ENCODE measurements at places on chromosomes 11 and 22.

GRCh38 chr11:63489879-63490278 is 1.1 kb downstream of the PLAAT5 start:
- no peak for DNase-seq

- DNase-seq, result no peak
These were observed 22.5 kb downstream of the COMMD9 start for GRCh38 chr11:36266767-36267166.

DNA sequence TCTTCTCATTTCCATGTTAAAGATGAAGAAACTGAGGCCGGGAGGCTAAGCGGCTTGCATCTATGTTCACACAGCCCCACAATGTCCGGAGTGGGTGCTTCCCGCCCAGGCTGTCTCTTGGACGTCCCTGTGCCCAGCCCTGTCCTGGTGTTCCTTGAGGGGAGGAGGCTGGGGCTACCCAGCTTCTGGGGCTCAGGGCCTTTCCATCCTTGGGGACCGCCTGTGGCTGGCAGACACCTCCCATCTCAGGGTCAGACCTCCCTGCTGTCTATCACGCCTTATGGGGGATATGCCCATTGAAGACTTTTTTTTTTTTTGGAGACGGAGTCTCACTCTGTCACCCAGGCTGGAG is 95.5 kb downstream of the WNT7B start:
- no peak for DNase-seq

DNA sequence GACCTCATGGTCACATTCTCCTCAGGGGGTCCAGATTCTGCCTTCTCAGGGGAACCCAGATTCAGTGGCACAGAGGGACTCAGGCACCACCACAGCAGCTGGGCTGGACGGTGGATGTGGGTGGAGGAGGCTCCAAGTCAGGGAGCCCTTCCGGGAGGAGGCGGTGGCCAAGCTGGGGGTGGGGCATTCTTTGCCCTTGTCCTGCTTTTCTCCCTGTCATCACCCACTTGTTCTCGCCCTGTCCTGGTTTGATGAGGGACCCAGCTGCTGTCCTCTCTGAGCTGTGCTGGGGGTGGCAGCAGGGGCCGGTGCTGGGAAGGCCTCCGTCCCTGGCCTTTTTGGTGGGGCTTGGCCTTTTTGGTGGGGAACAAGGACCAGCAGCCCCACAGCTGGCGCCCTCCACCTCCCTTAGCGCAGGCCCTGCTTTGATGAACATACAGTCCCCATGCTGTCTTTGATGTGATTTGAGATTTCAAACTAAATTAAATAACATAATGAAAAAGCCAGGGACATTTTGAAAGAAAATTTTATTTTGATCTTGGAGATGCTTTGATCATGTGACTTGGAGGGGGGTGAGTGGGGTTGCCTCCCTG is 1168.2 kb downstream of the BRD1 start:
- no peak for DNase-seq

- peak; percentile 93 for DNase-seq
These were observed 19.2 kb upstream of the TALDO1 start for GRCh38 chr11:727859-728748.

DNA sequence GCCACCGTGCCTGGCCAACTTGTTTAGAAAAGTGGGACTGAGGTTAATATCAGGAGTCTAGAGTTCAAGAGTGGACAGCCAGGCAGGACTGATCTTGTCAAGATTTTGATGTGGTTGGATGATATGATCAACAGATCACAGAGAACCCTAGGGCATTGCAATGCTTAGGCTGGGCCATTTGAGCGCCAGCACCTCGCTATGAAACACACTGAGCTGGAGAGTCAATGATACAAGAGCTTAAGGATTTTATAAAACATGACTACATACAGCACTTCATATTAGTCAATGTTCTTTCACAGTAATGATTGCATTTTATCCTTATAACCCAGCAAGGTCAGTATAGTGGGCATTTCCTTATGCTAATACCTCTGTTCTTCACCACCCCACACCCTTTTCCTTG is 15.4 kb upstream of the PEX26 start:
- DNase-seq, result no peak

DNA sequence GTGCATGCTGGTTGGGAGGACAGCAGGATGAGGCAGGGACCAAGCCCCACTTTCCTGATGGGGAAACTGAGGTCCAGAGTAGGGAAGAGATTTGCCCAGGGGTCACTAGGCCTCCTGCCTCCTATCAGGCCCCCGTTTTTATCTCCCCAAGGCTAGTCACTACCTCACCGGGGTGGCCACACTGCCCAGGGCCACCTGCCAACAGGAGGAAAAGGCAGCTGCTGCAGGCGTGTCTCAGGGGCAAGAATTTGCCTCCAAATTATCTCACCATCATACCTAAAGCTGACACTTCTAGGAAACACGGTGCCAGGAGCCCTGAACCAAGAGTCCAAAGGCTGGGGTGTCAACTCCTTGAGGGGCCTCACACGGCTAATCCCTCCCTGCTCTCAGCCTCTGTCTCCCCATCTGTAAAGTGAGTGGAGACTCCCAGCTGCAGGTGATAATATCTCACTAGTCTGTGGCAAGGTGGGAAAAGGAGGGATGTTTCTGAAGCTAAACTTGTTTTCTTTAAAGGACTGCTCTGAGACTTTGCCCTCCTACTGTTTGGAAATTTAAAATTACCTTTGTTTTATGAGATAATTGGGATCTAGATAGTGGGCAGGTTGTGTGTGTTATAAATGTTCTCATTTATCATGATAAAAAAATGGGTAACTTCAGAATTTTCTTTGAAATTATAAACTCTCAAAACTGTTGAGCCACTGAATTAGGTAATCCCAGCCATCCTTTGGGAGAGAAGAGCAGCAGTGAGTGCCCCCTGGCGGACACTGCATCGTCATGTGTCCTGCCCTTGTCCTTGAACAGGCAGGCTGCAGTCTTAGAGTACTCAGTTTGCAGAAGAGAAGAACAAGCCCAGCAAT is 60.0 kb downstream of the MYO7A start:
- peak; percentile 48 for DNase-seq

DNA sequence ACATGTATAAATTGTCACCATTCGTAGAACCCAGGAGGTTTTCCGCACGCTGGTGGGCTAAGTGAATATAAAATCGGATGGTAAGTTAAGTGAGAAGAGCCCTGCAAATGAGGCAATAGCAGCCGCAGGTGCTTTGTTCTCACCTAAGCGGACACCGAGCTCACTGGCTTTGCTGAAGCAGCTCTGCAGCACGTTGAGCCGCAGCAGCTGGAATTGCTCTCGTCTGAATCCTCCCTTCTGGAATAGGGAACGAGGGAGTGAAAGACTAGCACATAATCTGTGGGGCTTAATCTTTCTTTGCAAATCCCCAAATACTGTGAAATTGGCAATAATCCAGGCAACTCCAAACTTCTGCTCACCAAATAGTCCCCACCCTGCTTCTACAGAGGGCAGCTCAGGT is 488.1 kb downstream of the NTM start:
- no peak for DNase-seq

DNA sequence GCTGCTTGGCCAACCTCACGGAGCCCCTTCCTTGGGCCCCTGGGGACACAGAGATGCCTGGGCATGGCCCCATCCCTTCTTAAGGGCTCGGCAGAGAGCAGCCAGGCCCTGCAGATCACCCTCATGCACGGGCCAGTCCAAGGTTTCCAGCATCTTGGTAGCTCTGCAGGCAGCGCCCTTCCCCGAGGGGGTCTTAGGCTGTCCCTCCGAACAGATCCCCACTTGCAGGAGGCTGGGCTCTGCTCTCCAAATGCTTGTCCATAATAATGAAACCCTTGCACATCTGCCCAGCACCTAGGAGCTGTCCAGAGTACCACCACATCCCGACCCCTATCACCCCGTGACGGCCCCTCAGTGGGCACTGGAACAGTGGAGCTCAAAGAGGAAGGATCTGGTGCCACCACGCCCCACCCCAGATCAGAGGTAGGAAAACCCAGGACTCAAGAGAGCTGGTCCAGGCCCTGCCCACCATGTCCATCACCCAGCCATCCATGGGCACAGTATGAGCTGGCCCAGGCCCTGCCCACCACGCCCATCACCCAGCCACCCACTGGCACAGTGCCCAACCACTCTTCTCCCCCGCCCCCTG is 92.5 kb upstream of the PRR5 start:
- no peak for DNase-seq

GRCh38 chr11:1453611-1454034 is 33.0 kb downstream of the MOB2 start:
- DNase-seq, result no peak

DNA sequence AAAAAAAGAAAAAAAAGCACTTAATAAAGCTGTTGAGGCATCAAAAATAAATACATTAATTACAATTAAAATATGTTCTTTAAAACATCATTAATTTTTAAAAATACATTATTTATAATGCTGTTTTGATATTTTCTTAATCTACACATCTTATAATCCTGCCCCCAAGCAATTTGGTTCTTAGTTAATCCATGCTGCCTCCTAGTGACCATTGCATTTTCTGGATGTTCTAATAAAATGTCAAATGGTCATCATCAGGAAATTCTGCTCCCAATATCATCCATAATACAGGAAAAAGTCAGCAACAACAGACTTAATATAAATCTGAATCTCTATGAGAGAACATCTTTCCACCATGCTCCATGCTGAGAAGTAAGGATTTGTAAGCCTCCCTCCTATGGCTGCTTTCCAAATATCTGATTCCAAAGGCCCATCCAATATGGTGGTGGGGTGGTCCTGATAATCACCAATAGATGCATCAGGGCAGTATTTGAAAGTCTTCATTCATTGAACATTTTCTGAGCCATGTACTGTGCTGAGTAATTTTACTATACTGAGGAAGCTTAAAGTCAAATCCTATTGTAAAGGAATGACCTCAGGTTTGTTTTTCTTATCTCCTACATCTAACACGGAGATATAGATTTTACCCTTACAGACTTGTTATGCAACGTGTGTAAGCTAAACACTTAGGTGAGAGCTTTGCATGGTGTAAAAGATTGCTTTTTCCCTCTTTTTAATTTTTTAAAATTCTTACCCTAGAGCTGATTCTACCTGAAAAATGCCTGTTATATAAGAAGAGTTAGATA is 124.7 kb upstream of the BMAL1 start:
- no peak for DNase-seq

DNA sequence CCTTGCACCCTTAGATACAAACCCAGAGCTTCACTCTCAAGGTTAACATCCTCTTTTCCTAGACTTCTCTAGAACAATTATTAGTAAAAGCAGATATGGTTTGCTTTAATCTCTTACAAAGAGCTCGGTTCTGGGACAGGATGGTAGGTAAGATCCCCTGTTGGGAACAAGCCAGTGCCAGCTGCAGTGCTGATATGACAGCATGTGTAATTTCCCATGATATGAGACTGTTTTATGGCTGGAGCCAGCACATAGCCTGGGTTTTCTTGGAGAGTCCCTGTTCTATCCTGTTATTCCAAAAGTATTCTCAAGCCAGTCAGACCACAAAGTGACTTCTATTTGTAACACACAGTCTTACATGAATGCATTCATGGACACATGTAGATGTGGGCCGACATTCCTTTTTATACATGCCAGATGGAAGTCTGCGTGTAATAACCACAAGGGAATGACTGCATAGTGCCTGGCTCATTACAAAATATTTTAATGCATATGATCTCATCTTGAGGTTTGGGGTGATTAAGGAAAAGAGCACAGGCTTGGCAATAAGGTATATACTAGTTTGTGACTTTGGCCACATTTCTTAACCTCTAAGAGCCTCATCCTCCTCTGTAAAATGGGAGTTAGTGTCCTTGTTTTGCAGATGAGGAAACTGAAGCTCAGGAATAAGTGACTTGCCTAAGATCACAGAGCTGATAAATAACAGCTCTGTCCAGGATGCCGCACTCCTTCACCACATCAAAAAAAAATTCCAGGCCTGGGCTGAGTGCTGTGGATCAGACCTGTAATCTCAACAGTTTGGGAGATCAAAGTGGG is 21.8 kb downstream of the CLMP start:
- DNase-seq, result peak; percentile 90

- DNase-seq, result no peak
These were observed 54.6 kb downstream of the POLD3 start for GRCh38 chr11:74646954-74647353.

- peak; percentile 89 for DNase-seq
These were observed 16.3 kb downstream of the SDHAF2 start for GRCh38 chr11:61446211-61446651.

DNA sequence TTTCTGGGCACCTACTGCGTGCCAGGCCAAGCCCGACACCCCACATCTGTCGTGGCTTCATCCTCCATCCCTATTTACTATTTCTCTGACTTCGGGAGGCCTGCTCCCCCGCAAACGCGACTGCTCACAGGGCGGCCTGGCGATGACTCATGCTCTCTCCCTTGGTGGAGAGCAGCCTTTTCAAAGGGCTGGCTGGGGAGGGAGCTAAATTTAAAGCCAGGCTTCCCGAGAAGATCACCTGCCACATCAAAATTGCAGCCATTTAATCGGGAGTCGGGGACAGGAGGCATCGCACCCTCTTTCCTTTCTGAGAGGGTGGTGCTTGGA is 24.9 kb upstream of the SHISAL1 start:
- DNase-seq, result peak; percentile 72

- DNase-seq, result no peak
These were observed 5.7 kb downstream of the EIF3L start for GRCh38 chr22:37854946-37855345.

DNA sequence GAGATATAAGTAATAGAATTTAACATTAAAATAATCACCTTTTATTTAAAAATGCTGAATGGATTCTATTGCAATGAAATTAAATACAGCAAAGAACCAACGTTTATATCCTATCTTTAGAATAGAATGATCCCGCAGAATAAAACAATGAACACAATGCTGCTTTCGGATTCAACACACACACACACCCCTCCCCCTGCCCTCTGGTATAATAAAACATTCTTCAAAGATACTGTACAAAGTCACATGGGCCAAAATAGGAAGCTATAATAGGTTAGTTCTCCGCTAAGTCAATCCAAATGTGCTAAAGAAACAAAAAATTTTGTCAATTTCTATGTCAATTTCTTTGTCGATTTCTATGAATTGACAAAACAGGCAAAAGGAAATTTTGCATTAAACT is 47.1 kb downstream of the TMEM123 start:
- no peak for DNase-seq
